ENCODE measurements at places on chromosomes 13 and 19.

DNA sequence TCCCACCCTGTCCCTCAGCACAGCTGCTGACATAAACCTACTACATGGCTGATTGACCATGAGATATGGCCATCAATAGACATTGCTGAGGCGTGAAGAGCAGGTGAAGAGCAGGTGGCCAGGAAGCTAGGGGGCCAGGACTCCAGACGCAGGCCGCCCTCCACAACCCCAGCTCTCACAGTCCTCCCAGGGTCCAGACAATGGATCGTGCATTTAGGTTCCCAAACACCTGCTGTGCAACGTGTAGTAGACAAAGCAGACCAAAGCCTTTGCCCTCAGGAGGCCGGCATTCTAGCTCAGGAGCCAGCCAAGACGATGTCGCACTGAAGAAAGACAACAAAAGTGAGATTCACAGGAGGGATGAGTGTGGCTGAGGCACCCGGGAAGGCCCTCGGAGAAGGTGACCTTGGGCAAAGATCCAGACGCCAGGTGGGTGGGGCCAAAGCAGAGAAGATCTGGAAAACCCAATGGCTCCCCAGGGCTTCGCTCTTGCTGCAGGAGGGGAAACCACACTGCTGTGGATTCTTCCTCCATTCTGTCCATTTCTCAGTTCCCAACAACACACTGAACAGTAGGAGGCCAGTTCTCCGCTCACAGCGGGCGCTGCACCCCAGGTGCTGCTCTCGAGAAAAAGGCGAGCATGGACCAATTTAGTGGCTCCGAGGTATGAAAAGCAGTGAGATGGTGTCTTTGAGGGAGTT is 1.4 kb downstream of the FFAR1 start:
- DNase-seq, result no peak

GRCh38 chr13:30318026-30318425 is 10.7 kb upstream of the KATNAL1 start:
- no peak for DNase-seq

- DNase-seq, result no peak
Observed at GRCh38 chr13:100835695-100836094, 161.1 kb upstream of the TMTC4 start.

GRCh38 chr13:98571955-98572662 is 4.8 kb downstream of the STK24 start:
- DNase-seq, result no peak

DNA sequence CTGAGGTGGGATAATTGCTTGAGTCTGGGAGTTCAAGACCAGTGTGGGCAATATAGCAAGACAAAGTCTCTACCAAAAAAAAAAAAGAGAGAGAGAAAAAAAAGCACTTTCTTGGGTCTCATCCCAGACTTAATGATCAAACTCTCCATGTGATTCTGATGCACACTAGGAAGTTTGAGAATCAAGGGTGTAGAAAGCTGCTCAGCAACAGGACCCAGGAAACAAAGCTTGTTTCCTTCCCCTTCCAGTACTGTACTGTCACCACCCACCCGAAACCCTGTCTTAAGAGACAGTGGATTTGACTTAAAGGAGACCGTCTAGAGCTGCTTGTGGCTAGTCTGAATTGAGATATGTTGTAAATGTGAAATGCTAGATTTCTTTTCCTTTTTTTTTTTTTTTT is 5.8 kb downstream of the MISP3 start:
- no peak for DNase-seq

Data from esophagus squamous epithelium (tissue), 5 donors.